Activated naive CD4-positive, alpha-beta T cell treated with anti-CD3 and anti-CD28 coated beads for 36 hours (primary cell): ENCODE measurements at places on chromosomes 5 and 9. TPM values are rescaled to one million over a fixed set of nuclear protein-coding genes. Genes with fewer than 3 reads are reported as not detected.

The FAM169A gene
- total RNA-seq = 10.7 TPM

The WNK2 gene
- 5.8 TPM for total RNA-seq

The CDKN2AIPNL gene
- total RNA-seq = 31.5 TPM

DNA sequence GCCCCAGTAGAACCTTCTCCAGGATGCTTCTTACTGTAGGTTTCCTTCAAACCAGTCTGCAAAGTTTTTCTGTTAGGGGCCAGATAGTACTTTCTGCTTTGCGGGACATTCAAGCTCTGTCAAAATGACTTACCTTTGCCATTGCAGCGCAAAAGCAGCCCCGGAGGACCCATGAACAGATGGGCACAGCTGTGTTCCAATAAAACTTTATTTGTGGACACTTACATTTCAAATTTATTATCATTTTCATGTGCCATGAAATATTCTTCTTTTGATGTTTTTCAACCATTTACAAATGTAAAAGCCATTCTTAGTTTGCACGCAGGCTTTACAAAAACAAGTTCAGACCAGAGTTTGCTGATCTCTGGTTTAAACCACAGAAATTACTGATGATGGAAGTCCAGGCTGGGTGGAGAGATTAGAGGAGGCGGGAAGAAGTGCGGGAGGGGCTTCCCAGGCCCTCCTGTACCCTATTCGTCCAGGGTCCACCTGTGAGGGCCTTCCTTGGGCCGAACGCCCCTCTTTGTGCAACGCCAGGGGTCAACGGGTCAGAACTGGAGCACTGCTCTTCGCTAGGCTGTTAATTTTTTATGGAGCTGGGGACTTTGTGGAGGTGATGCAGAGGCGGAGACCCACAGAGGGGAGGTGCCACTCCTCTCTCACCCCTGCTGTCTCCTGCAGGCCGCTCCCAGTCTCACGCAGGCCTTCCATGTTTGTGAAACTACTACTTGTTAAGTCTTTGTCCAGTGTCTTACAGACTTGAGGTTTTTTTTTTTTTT is 7.6 kb upstream of the ASS1 start:
- no peak for DNase-seq
- H3K27me3 ChIP-seq = peaks cover 23% of the 10 kb centered on the region
- H3K27ac ChIP-seq = no peak overlapping the region

- H3K4me3 ChIP-seq = no peak overlapping the region
- peaks cover 9% of the 10 kb centered on the region for H3K4me1 ChIP-seq
- peak; percentile 51 for DNase-seq
- H3K27me3 ChIP-seq = peaks cover 20% of the 10 kb centered on the region
- H3K36me3 ChIP-seq = no peaks in the 10 kb centered on the region
These were observed 43.4 kb upstream of the NR4A3 start for GRCh38 chr9:99778308-99778707.

- no peak for DNase-seq
- H3K27me3 ChIP-seq = peaks cover 13% of the 10 kb centered on the region
- H3K27ac ChIP-seq = no peak overlapping the region
- H3K36me3 ChIP-seq = no peaks in the 10 kb centered on the region
- H3K4me1 ChIP-seq = peaks cover 6% of the 10 kb centered on the region
These were observed 21.6 kb upstream of the SLC9A3 start for GRCh38 chr5:545641-546375.

DNA sequence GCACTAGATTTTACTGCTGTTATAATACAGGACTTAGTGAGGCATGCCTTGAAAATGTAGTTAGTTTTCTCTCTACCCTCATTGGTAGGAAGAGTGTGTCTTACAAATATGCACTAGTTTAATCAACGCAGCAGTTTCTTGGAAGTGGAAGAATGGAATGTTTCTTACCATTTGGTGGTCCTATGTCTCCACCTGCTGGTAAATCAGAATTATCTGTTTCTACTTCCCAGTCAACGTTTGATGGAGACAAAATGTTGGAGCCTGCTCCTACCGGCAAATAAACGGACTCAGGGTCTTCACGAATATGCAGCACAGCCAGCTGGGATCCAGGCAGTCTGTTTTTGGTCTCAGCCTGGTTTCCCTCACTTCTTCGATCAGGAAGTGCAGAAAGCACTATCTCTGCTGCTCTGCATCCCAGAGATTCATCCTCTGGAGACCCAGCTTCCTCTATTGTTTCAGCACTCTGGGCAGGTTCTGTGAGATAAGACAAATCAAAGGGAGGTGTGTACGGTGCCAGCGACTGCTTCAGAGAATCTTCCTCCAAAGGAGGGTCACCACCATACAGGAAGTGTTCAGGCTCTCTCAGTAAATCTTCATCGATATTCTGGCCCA is 59.5 kb upstream of the PCA3 start:
- H3K27me3 ChIP-seq = peaks cover 41% of the 10 kb centered on the region
- H3K36me3 ChIP-seq = no peaks in the 10 kb centered on the region
- H3K4me1 ChIP-seq = no peaks in the 10 kb centered on the region
- DNase-seq = no peak
- no peak overlapping the region for H3K4me3 ChIP-seq

GRCh38 chr5:37840053-37841034 is 503 bp upstream of the GDNF start:
- no peak overlapping the region for H3K27ac ChIP-seq
- no peak overlapping the region for H3K4me3 ChIP-seq
- H3K4me1 ChIP-seq = peaks cover 28% of the 10 kb centered on the region
- H3K27me3 ChIP-seq = peaks cover 65% of the 10 kb centered on the region
- no peaks in the 10 kb centered on the region for H3K36me3 ChIP-seq

DNA sequence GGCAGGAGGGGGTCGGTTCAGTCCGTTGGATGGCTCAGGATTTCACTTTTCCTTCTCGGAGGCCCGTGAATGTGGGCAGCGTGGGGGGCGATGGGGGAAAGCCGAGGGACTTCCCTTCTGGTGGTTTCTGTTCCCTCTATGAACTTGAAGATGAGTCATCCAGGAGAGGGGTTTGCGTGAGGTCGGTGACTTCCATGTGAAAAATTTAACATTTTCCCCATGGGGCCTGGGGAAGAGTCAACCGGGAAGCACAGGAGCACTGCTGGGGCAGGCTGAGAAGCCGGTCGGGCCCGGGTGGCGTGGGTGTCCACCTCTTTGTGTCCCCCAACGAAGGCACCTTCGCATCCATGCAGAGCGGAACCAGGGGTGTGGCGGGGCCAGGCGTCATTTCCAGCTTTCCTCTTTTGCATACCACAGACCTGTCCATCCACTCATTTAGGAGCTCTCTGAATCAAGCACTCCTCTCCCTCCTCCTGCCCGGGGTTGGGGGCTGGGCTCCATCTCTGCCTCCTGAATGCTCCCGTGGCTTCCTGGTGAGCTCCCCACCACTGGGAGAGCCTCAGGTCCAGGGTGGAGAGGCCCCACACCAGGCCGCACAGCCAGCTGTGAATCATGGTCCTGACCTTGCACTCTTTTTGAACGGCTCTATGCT is 68.4 kb downstream of the ANKRD33B start:
- H3K27me3 ChIP-seq = peaks cover 6% of the 10 kb centered on the region
- DNase-seq = peak; percentile 65
- H3K4me1 ChIP-seq = peaks cover 63% of the 10 kb centered on the region
- H3K27ac ChIP-seq = peak overlapping the region; percentile 66
- no peak overlapping the region for H3K4me3 ChIP-seq
- no peaks in the 10 kb centered on the region for H3K36me3 ChIP-seq
